ENCODE measurements at places on chromosomes 11 and 22.
A peak's percentile ranks its signal among the peaks of the same experiment; 100 is the strongest.

DNA sequence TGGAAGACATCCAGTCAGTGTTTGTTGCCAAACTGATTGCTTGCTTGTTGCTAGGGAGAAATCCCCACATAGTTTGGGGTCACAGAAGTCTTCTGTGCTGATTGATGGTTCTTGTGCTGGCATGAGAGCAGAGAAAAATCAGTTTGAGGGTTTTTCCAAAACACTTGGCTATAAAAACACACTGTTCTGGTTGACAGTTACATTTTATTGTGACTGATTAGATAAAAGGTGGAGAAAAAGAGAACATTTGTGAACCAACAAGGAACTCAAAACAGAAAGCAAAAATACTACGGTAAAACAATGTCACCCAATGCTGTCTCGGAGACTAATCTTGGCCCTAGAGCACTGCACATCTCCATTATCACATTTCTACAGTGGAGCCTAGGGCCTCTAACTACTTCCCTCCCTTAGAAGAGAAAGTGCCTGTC, 14.4 kb upstream of the EIF4G2 start:
- no peak for DNase-seq

- no peak for DNase-seq
Observed at GRCh38 chr11:111393096-111393495, 14.0 kb upstream of the POU2AF1 start.

GRCh38 chr11:108592591-108593213, 866 bp downstream of the EXPH5 start:
- DNase-seq, result peak; percentile 28

DNA sequence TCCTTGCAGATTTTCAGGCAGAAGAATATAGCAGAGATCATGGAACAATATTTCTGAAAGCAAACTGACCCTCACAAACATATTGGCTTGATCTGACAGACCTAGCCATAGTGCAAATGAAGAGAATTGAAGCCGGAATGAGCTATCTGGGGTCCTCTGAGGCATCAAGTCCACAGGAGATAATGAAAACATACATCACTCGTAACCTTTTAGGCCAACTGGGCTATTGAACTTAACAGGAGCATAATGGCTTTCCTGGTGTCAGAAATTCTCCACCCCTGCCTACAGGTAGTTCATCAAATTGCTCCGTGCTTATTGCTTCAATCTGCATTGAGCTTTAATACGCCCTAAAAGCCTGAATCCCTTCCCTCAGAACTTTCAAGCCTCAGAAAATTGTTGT, 1414.6 kb upstream of the TENM4 start:
- no peak for DNase-seq

GRCh38 chr11:124762105-124762623, at the start of gene ESAM:
Gene ESAM (minus strand): TSS chr11:124762290. CDS start chr11:124762154, 136 bp downstream.
- DNase-seq, result peak; percentile 71

GRCh38 chr11:76888989-76889388, 28.3 kb downstream of the ACER3 start:
- DNase-seq, result no peak

- no peak for DNase-seq
Observed at GRCh38 chr11:123587044-123587443, 67.4 kb downstream of the SCN3B start.

GRCh38 chr11:119460097-119460496, 37.1 kb upstream of the THY1 start:
- DNase-seq, result no peak

DNA sequence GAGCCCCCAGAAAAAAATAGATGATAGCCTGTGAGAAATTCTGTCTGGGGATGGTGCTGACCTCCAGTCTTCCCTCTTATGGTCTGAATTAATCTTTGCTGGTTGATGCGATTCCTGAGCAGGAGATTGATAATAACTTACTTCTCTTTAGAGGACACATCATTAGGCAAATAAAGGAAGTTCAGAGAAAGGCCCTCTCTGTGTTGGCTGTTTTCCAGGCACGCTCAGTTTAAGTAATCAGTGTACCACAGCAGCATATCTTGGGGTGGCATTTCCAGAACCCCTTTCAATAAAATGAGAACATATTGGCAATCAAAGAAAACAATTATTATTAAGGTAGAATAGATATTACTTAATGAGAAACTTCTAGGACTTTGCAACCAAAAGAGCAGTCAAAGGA, 1129.3 kb upstream of the RAG2 start:
- DNase-seq, result no peak

- DNase-seq, result no peak
Observed at GRCh38 chr11:134413826-134414731, 2.0 kb upstream of the B3GAT1 start.

DNA sequence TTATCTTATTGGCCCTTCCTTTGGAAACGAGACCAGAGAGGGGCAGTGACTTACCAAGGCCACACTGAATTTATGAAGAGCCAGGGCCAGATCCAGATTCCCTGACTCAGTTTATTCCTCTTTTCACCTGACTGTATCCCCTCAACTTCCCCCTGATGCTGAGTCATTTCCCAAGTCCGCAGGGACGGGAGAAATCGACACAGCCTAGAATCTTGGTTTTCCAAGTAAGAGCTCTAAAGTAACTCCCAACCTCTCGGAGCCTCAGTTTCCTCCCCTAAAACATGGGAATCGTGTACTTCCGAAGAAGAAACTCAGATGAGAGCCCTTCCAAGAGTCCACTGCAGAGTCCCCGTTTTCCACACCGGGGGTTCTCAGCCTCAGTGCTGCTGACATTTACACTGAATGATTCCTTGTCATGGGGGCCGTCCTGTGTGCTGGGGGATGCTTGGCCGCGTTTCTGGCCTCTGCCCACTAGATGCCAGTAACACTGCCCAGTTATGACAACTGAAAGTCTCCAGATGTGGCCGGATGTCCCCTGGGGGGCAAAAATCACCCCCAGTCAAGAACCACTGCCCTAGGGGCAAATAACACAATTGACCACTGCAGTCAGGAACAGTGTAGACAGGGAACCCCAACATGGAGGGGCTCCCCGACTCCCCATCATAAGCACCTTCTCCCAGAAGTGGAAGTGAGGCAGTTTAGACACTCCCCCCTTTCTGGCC, 11.2 kb downstream of the MPST start:
- no peak for DNase-seq

DNA sequence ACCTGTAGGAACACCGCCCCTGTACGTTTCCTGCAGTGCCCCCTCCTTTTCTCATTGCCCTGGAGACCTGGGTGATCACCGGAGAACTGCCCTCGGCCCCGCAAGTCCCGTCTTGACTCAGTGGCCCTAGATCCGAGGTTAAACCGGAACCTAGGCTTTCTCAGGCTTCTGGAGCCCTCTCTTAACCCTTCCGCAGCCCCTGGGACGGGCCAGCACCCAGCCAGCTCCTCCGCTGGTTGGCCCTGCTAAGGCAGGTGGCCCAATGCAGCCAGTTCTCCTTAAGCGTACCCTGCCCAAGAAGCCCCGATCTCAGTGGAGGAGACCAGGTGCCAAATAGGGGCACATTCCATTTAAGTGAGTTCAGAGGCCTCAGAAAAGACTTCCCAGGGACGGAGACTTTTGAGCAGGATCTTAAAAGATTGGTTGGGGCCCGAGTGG, 776 bp downstream of the NLRX1 start:
- peak; percentile 17 for DNase-seq

DNA sequence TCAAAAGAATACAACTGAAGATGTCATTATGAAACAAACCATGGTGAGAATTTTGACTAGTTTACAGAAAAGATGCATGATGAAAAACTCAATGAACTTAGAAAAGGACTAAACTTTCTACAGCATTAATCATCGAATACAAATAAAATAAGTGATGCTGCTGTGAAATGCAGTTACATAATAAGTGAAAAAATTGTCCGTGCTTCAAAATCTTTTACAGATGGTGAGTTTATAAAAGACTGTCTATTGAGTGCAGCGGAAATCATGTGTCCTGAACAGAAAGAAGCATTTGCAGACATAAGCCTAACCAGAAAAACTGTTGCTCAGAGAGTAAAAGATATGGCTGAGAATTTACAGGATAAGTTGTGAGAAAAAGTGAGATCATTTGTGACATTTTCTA, 33.8 kb downstream of the NEAT1 start:
- no peak for DNase-seq

GRCh38 chr11:128026596-128026995, 560.8 kb downstream of the ETS1 start:
- no peak for DNase-seq

GRCh38 chr11:133922078-133922870, 34.5 kb downstream of the IGSF9B start:
- no peak for DNase-seq

GRCh38 chr22:41687901-41688364, 734 bp downstream of the SNU13 start:
- peak; percentile 4 for DNase-seq

DNA sequence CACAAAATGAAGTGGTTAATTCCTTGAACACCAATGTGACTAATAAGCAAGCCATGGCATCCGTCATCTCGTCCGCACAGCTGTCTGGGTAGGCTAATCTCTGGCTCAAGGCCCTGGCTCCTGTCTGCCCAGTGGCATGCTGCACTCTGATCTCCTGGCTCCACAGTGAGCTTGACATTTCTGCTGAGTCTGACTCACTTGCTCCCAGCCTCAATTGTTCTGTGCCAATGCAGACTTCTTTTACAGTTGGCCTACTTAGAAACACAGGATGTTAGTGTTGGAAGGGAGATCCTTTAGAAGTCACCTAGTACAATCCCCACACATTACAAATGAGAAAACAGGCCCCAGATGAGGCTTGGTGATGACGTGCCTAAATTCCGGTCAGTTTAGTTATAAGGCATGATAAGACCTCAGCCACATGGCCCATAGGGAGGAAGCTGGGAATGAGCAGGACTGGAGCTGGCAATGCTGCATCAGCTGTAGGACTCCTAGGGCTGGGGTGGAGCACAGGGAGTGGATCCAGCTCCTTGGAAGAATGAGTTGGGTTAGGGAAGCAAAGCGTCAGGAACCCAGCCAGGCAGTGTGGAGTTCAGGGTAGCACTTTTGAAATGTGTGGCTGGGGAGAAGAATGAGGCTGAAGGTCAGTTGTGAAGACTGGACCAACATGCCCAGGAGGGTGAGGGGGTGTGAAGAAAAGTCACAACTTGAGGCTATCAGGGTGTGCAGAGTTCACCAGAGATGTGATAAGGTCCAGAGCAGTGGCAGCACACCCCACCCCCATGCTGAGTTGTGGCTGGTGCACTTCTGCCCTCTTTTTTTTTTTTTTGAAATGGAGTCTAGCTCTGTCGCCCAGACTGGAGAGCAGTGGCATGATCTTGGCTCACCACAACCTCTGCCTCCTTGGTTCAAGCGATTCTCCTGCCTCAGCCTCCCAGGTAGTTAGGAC, 70.2 kb upstream of the EED start:
- no peak for DNase-seq

- DNase-seq, result no peak
Observed at GRCh38 chr11:66219846-66220565, 48.4 kb upstream of the RAB1B start.

DNA sequence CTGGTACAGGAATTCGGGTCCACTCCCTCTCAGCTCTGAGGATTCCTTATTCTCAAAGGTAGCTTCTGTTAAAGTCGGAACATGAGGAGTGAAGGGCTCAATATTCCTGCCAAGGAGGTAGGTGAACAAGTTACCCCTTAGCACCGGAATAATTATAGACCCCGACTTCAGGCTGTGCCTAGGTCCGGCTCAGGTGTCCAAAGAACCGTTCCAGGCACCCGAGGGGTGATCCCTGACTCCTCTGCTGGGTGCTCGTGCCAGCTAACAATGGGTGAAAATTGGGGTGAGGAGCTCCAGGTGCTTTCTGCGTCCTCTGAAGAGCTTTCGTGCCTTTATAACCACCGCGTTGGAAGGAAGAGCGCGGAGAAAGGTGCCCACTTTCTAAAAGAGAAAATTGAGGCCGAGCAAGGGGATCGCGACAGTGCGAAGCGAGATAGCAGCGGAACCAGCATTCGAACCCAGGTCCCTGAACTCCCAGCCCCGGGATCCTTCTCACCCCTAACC, 393 bp downstream of the CYB561A3 start:
- DNase-seq, result no peak

- no peak for DNase-seq
Observed at GRCh38 chr11:19441752-19442553, 201.2 kb upstream of the E2F8 start.

DNA sequence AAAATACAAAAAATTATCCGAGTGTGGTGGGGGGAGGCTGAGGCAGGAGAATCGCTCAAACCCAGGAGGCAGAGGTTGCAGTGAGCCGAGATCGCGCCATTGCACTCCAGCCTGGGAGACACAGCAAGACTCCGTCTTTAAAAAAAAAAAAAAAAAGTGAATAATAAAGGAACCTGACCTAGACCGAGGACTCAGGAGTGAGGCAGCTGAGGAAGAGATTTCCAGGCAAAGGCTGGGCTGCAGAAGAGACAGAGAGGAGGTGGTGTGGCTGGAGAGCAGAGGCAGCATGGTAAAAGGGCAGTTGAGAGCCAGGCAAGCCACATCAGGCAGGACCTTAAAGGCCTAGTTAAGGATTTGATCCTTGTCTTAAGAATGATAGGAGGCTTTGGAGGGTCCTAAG, 28.4 kb upstream of the SMCO4 start:
- no peak for DNase-seq

DNA sequence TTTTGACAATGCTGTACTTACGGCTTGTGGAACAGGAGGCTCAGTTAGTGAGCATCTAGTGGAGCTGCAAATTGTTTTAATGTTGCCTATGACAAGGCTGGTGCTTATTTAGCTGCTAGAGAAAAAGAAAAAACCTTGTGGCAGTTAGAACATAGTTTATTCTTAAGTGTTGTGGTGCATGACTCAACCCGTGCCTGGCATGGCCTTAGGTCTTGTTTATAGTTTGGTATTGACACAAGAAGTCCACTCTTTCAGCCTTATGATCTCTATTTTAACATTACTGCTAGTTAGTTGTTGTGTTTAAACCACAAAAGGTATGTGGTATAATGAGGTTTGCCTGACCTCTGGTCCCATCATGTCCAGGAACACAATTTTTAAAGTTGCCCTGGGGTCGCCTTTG, 744.6 kb downstream of the FAM181B start:
- no peak for DNase-seq

GRCh38 chr22:39675947-39676346, 105.4 kb downstream of the CACNA1I start:
- DNase-seq, result no peak

GRCh38 chr11:65611758-65612603, 2.0 kb downstream of the MAP3K11 start:
- DNase-seq, result no peak

- no peak for DNase-seq
Observed at GRCh38 chr11:75182664-75183063, 31.8 kb downstream of the SLCO2B1 start.

GRCh38 chr11:67397986-67398660, 3.5 kb downstream of the PPP1CA start:
- DNase-seq, result no peak
